NAMALWA (cell line): ENCODE measurements at places on chromosomes 2 and 18.

- no peak for DNase-seq
Observed at GRCh38 chr2:33268246-33268831, 208.1 kb upstream of the RASGRP3 start.

DNA sequence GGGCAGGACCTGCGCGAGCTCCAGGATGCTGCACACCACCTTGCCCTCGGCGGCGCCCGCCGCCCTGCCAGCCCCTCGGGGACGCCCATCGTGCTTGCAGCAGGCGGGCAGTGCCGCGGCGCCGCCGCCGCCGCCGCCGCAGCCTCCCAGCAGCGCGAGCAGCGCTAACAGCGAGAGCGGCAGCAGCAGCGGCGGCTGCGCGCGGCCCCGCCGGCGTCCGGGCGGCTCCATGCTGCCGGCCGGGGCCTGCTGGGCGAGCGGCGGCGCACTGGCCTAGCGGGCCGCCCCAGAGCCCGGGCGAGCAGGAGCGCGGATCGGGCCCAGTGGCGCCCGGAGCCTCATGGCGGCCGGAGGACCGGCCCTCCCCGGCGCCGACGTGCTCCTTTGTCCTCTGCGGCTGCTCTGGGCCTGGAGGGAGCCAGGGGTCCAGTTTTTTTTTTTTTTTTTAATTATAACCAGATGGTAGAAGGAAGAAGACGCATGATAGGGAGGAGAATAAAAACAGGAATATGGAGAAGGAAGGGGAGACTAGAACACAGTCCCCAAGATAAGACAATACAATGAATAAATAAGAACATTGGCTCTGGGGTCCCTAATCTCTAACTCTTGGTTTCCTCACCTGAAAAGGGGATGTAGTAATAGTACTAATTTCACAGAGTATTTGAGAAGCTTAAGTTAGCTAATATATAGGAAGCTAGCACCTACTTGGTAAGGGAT is 17.1 kb upstream of the ANKRD62 start:
- DNase-seq, result no peak

DNA sequence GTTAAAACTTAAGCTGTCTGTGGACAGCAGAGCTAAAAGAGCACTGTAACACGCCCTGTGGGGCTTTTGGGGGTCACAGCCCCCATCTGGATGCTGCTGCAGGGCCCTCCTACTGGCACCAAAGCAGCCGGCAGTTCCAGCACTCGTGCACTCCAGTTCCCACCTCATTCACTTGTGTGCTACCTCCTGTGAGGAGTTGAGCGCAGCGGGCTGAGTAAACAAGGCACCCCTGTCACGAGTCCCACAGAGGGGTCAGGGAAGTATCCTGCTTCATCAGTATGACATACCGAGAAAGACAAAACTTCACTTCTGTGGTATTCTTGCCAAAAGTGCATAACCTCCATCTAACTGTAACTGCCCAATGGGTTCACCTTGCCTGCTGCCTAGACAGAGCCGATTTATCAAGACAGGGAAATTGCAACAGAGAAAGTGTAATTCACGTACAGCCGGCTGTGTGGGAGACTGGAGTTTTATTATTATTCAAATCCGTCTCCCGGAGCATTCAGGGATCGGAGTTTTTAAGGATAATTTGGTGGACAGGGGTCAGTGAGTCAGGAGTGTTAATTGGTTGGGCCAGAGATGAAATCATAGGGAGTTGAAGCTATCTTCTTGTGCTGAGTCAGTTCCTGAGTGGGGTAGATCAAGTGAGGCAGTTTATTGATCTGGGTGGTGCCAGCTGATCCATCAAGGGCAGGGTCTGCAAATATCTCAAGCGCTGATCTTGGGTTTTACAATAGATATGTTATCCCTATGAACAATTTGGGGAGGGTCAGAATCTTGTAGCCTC is 41.6 kb downstream of the TMEM17 start:
- DNase-seq, result no peak

DNA sequence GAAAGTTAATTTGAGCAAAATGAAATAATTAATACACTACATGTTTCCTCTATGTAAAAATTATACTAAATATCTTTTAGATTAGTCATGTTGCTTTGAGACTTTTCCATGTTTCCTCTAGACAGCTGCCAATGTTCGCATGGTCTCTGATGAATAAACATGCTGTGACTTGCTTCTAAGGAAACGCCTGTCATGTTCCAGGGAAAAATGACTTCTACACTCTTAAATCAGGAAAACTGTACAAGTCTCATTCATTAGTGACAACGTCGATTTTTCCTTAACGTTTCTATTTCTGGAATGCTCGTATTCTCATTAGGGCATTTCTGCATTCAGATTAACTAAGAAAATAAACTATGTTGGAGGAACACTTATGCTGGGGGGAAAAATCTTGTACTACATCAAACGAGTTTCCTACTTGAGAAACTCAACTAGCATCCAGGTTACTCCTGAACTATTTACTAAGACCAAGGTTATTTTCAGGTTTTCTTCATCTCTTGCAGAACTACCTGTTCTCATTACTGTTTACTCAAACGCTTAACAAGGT is 1.6 kb downstream of the COBLL1 start:
- DNase-seq, result no peak

DNA sequence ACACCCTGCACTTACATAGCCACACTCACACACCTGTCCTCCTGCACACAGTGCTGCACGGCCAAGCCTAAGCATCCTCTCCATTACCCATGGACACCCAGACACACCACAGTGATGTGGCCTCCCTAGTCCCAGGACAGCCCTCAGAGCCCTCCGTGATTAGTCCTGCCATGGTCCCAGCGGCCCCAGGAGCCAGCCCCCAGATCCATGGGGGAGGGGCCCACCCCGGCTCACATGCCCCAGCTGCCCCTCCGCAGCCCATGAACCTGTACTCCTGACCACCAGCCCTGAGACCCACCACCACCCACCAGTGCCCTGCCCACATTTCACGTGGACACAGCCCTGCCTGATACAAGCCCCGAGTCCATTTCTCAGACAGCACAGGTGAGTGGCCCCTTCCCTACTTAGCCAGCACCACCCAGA is 8.1 kb upstream of the DUSP2 start:
- DNase-seq, result no peak

DNA sequence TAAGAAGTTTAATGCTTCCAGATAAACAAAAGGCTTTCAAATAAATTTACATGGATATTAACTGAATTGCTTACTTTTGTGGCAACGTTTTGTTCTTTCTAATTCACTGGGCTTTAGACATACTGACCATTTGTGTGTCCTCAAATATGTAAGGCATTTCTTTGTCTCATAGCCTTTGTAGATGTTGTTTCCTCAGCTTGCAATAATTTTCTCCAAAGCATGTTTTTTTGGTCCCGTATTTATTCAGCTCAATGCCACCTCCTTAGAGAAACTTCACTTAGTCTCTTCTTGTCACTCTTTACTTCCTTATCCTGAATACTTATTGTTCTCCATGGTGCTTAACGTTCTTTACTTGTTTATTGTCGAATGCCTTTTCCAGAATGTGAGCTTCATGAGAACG is 98.5 kb downstream of the NUP35 start:
- DNase-seq, result no peak

GRCh38 chr18:12306752-12307700 is 1.0 kb upstream of the TUBB6 start:
- DNase-seq, result no peak

DNA sequence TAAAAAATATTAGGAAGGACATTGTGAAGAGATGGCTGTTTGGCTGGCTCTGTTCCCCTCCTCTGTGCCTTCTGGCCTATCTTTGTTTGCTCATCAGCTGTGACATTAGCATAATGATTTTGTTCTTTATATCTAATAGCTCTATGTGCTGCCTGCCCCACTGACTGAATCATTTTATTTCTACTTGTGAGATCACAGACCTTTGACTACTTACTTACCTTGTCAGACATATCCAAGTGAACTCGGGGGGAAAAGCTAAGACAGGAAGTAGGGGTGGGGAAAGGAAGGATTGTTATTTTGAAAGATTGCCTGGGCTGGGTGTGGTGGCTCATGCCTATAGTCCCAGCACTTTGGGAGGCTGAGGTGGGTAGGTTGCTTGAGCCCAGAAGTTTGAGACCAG is 104.2 kb downstream of the ASAP2 start:
- no peak for DNase-seq

DNA sequence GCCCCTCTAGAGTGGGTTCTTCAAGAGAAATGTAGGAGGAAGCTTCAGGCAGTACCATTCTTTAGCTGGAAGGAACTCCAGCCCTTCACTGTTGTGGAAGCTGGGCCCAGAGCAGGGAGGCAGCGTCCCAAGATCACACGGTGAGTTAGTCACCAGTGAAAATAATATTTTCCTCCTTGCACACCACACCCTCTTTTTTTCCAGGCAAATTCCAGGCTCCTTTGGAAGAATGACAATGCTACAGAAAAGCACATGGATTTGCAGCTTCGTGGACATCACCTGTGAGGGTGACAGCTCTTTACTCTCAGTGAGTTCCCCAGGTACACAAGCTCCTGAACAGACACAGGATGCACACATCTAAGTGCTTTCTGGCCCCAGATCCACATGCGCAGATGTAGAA is 157.1 kb downstream of the COL6A3 start:
- no peak for DNase-seq

GRCh38 chr18:78725426-78725825 is 254.2 kb upstream of the SALL3 start:
- DNase-seq, result no peak

DNA sequence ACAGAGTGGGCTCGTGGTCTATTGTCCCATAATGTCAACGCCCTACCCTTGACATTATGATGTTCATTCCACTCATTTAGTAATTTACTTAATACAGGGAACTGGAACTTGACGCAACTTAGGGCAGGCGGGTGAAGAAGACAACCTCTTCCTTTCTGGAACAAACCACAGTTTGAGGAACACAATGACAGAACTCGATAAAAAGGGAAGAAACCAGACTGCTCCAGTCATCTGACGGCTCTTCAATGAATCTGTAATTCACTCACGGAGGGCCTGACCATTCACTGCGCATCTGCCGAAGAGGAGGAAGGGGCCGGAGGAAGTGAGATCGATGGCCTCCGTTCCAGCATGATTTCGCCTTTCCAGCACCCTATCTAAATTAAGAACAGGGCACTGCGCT is 83.2 kb downstream of the BCL2 start:
- no peak for DNase-seq

DNA sequence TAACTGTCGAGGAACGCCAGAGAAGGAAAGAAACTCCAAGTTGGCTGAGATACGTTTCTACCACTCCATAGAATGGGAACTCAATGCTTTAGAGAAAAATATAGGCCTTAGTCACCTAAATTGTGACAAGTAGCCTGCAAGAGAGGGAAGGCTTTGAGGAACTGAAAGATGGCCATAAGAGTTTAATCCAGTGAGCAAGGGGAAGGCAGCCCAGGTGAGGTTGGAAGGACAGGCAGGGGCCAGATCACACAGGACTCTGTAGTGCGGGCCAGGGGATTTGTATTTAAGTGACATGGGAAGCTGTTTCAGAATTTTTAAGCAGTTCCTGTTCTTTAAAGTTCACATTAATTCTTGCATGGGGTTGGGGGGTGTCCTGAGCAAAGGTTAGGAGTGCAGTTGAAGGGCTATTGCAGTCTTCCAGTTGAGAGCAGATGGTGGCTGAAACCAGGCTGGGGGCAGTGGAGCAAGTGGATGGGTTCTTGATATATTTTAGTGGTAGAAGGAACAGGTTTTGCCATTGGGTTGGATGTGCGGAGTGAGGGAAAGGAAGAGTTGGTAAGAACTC is 138.9 kb upstream of the PELI1 start:
- DNase-seq, result no peak

DNA sequence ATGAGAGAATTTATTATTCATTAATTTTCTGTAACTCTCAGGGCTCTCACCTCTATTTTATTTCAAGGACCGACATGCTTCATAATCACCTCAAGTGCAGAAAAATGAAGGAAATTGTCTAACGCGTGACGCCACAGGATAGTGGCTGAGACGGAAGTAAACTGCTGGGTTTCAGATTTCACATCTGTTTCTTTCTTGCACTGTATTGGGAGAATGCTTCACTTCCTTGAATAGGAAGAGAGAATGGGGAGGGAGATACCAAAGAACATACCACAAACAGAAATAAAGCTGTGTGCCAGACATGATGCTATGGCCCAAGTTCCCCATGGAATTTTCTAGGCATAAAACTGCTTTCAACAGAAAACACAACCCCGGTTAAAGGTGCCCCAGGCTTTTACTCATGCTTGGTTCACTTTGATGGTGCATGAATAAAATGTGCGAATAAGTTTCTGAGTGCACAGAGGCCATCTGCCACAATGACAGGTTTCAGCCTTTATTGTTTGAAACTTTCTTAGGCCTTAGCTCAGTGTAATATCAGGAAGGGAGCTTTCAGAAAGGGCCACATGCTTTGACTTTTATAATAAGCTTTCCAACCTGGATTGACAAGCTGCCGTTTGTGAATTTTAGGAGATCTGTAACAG is 1116.4 kb downstream of the SOCS6 start:
- no peak for DNase-seq

GRCh38 chr2:213122725-213123124 is 28.7 kb downstream of the IKZF2 start:
- DNase-seq, result no peak

GRCh38 chr2:143158551-143159485 is 29.6 kb downstream of the ARHGAP15 start:
- DNase-seq, result no peak

GRCh38 chr2:130728007-130728454 is 839 bp upstream of the GPR148 start:
- no peak for DNase-seq

- no peak for DNase-seq
Observed at GRCh38 chr2:33321236-33321771, 155.1 kb upstream of the RASGRP3 start.

DNA sequence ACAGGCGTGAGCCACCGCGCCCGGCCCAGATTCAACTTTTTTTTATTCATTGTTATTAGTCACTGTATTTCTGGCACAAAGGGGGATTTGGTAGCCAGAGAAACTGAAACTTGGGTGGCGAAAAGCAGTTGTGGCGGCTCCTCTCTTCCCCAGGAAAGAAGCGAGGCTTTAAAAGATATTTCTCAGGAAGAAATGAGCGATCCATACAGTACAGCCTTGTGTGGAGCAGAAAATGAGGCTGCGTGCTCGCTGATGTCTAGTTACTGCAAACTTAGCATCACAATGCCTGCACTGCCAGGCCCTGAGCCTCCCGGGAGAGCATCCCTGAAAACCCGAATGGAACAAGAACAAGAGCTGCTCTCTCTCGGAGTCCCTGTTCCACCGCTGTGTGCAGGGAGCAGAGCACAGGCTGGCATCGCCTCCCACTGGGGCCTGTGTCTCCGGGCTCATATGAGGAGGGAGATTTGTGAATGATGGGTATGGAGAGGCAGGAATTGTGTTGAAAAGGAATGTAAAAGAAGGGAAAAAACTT is 234.0 kb downstream of the ZNF516 start:
- DNase-seq, result no peak

- DNase-seq, result peak; percentile 83
Observed at GRCh38 chr2:65026704-65027464, 29.3 kb upstream of the CEP68 start.
